RPMI7951 (cell line): ENCODE measurements at places on chromosomes 6 and 20. TPM values are rescaled to one million over a fixed set of nuclear protein-coding genes. Genes with fewer than 3 reads are reported as not detected.
A peak's percentile ranks its signal among the peaks of the same experiment; 100 is the strongest.

GRCh38 chr6:52191824-52192223 is 5.6 kb downstream of the IL17A start:
- DNase-seq, result no peak

GRCh38 chr20:8518878-8519277 is 386.8 kb downstream of the PLCB1 start:
- no peak for DNase-seq

- no peak for DNase-seq
Measured at GRCh38 chr6:127894051-127894450, 6.8 kb downstream of the THEMIS start.

- peak; percentile 70 for DNase-seq
Measured at GRCh38 chr6:15036690-15037245, 209.1 kb upstream of the JARID2 start.

- DNase-seq, result no peak
Measured at GRCh38 chr20:52760791-52761190, 211.4 kb upstream of the TSHZ2 start.

DNA sequence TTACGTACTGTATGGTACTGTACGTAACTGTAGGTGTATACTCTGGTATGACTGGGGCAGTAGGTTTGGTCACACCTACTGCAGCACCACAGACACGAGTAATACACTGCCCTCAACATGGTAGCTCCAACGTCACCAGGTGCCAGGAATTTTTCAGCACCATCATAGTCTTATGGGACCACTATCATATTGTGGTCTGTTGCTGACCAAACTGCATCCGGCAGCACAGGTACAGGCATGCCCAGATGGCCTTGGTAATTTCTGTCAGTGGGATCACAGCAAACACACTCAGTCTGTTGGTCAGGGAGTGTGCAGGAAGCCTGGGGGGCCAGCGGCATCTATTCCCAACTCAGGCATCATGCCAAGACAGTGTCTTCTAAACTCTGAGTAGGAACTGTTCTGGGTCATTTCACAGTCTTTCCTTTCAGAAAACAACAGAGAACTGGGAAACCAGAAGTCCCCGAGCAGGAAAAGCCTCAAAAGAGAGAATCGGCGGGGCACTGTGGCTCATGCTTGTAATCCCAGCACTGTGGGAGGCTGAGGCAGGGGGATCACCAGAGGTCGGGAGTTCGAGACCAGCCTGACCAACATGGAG is 5.8 kb downstream of the YTHDF1 start:
- no peak for DNase-seq

DNA sequence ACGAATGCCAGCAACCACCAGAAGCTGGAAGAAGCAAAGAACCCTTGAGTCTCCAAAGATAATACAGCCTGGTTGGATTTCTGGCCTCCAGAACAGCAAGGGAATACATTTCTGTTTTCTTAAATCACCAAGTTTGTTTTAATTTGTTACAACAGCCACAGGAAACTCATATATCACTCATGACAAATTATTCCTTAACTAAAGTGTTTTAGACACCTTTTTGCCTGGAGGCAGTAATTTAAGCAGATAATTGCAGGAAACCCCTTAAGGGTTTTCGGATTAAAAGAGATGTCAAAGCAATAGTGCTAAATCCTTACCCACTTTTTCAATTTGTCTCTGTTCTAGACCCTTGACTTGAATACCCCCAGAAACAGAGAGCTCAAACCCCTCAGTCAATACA is 1050.0 kb downstream of the EPHA7 start:
- no peak for DNase-seq

The WFDC5 gene
- not detected in 2 replicates for total RNA-seq

The MYL9 gene
- 17.4 and 20.3 TPM in 2 replicates for total RNA-seq

The VWA7 gene
- total RNA-seq, result 0.10 and 0.36 TPM in 2 replicates

The CST5 gene
- not detected in 2 replicates for total RNA-seq
